Astrocyte (in vitro differentiated cells and primary cell): ENCODE measurements at places on chromosomes 6 and 20.

DNA sequence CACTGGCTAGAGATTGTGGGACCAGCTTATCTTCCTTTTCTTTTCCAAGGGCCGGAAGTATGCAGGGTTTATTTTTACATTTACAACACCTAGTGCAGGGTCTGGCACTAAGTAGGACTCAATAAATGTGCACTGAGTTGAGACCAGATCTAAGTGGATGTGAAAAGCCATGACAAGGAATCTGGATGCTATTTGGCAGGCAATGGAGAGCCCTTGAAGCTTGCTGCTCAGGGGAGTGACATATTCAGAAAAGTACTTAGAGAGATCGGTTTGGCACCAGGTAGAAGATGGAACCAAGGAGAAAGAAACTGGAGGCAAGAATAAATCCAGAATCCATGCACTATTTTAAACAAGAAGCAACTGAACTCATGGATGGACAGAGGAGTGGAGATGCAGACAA, 815.8 kb downstream of the MAFB start:
- H3K27ac ChIP-seq, result no peak overlapping the region
- no peak overlapping the region for H3K4me3 ChIP-seq
- H3K36me3 ChIP-seq, result no peaks in the 10 kb centered on the region
- peaks cover 7% of the 10 kb centered on the region for H3K4me1 ChIP-seq
- no peaks in the 10 kb centered on the region for H3K27me3 ChIP-seq
- DNase-seq, result no peak

DNA sequence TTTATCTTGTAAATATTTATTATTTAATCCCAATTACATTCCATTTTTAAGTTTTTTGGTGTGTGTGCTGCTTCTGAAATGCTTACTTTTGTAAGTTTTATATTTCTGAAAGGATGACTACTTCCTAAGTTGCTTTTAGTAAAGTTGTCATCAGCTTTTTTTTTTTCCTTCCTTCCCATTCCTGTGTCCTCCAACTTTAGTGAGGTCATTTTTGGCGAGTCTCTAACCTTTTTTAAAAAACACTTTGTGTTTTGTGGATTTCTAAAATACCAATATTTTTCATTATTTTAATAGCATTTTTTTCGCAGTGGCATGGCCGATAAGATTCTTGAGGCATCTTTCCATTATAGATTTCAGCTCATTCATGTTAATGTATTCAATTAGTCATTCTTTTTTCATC, 30.9 kb downstream of the FIG4 start:
- H3K36me3 ChIP-seq, result no peaks in the 10 kb centered on the region
- DNase-seq, result no peak
- no peaks in the 10 kb centered on the region for H3K27me3 ChIP-seq
- no peak overlapping the region for H3K27ac ChIP-seq
- no peaks in the 10 kb centered on the region for H3K4me1 ChIP-seq
- H3K4me3 ChIP-seq, result no peak overlapping the region

DNA sequence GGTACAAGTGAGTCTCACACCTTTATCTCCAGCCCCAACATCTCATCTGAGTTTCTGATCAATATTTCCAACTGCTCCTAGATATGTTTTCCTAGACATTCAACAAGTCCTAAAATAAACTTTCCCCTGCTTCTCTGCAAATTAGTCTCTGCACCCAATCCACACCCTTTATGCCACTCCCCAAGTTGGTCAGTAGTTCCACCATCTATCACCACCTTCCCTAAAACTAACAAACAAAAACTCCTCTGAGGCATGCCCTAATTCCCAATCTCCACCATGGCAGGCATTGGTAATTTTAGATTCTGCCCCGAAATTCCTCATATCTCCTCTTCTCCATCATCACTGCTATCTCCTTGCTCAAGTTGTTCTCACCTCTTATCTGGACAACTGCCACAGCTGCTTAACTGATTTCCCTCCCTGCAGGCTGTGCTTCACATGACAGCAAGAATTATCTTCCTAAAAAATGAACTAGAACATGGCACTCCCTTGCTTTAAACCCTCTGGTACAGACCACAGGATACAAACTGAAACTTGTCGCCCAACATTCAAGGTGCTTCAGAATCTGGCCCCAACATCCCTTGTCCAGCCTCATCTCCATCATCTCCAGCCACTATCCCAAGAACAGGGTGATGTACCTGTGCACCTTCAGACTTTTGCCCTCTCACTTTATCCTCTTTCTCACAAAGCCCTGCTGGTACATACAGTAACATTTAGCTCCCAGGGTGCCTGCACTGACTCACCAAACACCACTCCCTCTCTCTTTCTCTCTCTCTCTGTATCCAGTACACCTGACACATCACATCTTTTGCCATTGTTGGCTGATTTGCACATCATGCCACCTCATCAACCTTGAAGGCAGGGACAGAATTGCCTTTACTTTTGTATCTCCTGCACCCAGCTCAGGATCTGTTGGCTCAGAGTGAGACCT, 55.5 kb downstream of the ZHX3 start:
- DNase-seq, result no peak
- no peaks in the 10 kb centered on the region for H3K27me3 ChIP-seq
- no peak overlapping the region for H3K27ac ChIP-seq
- no peaks in the 10 kb centered on the region for H3K4me1 ChIP-seq
- no peak overlapping the region for H3K4me3 ChIP-seq

- no peaks in the 10 kb centered on the region for H3K36me3 ChIP-seq
- H3K27ac ChIP-seq, result no peak overlapping the region
- no peak for DNase-seq
- no peak overlapping the region for H3K4me3 ChIP-seq
- peaks cover 11% of the 10 kb centered on the region for H3K4me1 ChIP-seq
- H3K27me3 ChIP-seq, result no peaks in the 10 kb centered on the region
These were observed 3.2 kb upstream of the ARMC12 start for GRCh38 chr6:35733633-35734032.

DNA sequence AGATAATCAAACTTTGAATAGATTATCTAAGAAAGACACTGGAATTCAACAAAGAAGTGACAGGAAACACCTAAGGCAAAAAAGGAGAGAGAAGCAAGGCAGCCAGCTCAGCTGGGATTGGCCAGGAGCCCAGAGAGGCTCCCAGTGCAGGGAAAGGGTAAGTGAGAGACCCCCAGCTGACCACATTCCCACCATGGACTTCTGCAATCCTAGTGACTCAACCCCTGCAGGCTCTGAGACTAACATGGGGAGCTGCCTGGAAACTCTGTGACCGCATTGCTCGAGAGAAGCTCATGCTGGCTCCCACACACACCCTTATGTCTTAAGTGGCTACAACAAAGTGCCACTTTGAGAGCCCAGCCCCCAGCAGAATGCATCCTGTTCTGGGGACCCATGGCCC, 215.1 kb downstream of the PACRG start:
- DNase-seq, result peak; percentile 97
- H3K36me3 ChIP-seq, result no peaks in the 10 kb centered on the region
- no peaks in the 10 kb centered on the region for H3K27me3 ChIP-seq
- H3K27ac ChIP-seq, result peak overlapping the region; percentile 66
- peaks cover 10% of the 10 kb centered on the region for H3K4me1 ChIP-seq

DNA sequence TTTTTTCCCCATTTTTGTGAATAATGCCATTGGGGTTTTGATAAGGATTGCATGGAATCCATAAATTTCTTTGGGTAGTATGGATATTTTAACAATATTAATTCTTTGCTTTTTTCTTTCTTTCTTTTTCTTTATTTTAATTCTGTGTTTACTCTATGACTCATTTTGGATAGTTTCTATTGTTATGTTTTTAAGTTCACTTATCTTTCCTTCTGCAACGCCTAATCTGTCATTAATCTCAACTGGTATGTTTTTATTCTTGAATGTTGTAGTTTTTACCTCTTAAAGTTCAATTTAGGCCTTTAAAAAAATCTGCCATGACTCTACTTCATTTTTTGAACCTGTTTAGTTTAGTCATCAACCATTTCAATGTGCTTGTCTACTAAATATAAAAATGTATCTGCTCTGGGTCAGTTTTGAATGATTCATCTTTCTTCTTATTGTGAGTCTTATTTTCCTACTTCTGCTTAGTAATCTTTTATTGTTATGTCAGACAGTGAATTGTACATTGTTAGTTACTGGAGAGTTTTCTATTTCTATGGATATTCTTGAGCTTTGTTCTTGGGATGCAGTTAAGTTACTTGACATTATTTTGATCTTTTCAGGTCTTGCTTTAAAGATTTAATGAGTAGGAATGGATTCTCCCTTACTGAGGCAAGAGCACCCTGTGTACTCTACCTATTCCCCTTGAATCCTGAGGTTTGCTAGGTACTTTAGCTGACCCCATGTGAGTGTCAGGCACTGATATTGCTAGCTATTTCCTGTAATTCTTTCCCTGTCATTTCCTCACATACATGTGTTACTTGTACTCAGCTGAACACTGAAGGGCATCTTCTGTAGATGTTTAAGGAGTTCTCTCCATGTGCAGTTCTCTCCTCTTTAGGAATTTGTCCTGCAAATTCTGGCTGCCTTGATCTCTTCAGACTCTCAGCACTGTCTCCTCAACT, 104.2 kb downstream of the TFAP2B start:
- H3K36me3 ChIP-seq, result no peaks in the 10 kb centered on the region
- H3K27ac ChIP-seq, result no peak overlapping the region
- DNase-seq, result peak; percentile 22
- H3K4me3 ChIP-seq, result no peak overlapping the region

GRCh38 chr20:41505184-41505583, 113.0 kb downstream of the CHD6 start:
- H3K4me3 ChIP-seq, result no peak overlapping the region
- no peaks in the 10 kb centered on the region for H3K27me3 ChIP-seq
- DNase-seq, result no peak
- no peak overlapping the region for H3K27ac ChIP-seq
- H3K4me1 ChIP-seq, result no peaks in the 10 kb centered on the region

DNA sequence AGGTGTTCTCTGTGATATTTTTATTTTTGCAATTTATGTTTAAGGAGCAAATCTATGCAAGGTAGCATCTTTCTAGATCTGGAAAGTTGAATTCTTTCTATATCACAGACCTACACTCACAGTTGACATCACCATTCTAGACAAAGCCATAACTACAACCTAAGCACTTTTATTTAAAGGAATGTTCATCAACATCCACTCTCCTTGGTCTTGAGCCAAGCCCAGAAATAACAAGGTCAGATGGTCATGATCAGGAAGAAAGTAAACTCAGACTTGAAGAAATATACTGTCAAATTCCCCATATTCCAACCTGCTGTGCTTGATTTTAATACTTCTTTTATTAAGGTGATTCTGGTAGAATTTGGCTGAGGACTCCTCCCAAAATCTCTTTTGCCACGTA, 32.2 kb downstream of the MMUT start:
- H3K4me1 ChIP-seq, result peaks cover 9% of the 10 kb centered on the region
- H3K36me3 ChIP-seq, result peaks cover 9% of the 10 kb centered on the region
- no peak overlapping the region for H3K27ac ChIP-seq

DNA sequence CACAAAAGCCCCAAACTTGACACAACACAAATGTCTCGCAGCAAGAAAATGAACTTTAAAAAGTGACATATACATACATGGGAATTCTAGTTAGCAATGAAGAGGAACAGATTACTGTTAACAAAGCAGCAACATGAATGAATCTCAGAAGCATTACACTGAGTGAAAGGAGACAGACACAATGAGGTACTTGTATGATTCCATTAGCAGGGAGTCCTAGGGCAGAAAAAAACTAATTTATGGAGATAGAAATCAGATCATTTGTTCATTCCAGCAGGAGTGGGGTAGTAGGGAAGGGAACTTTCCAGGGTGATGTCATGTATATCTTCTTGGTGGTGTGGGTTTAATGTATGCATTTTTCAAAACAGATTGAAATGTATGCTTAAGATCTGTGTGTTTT, 524.4 kb downstream of the KIF16B start:
- no peaks in the 10 kb centered on the region for H3K36me3 ChIP-seq
- no peak overlapping the region for H3K27ac ChIP-seq
- H3K4me3 ChIP-seq, result no peak overlapping the region
- H3K27me3 ChIP-seq, result no peaks in the 10 kb centered on the region

DNA sequence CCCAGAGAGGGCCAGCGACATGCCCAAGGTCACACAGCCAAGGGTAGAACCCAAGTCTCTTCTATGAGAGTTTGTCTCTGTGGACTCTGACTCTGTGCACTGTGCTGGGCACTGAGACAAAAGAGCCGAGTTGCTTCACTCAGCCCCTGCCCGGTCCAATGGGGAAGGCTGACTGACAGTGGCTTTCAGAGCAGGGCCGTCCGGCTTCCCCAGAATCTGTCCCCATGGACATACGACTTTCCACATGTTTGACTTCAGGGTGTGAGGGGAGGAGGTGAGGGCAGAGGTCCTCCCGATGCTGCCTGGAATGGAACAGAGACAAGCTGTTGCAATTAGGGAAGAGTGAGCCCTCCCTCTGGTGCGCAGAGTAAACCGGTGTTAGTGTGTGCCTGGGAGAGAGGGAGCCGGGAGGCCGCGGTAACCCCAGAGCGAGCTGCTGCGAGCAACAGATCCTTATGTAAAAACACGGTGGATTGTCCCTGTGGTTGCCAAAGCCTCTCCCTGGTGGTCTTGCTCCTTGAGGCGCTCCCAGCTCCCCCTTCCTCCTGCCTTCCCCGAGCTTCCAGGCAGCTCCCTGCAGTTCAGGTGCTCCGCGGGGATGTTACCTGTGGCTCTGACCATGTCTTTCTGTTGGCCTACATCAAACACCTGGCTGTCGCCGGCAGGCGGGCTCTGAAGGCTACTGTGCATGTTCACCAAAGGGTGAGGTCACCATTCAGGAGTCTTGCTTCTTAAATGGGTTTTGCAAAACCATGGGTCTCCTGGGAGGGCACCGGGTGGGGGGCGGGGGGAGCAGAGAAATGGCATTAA, 672 bp downstream of the SIRPA start:
- peak overlapping the region; percentile 51 for H3K27ac ChIP-seq
- H3K4me1 ChIP-seq, result peaks cover 15% of the 10 kb centered on the region
- DNase-seq, result no peak
- H3K27me3 ChIP-seq, result no peaks in the 10 kb centered on the region
- no peaks in the 10 kb centered on the region for H3K36me3 ChIP-seq
- peak overlapping the region; percentile 70 for H3K4me3 ChIP-seq

GRCh38 chr6:168583126-168583525, 142.1 kb downstream of the SMOC2 start:
- no peaks in the 10 kb centered on the region for H3K27me3 ChIP-seq
- H3K4me1 ChIP-seq, result no peaks in the 10 kb centered on the region
- no peak overlapping the region for H3K27ac ChIP-seq
- DNase-seq, result no peak
- H3K4me3 ChIP-seq, result no peak overlapping the region
- H3K36me3 ChIP-seq, result no peaks in the 10 kb centered on the region

- no peaks in the 10 kb centered on the region for H3K36me3 ChIP-seq
- H3K4me1 ChIP-seq, result no peaks in the 10 kb centered on the region
- no peak overlapping the region for H3K4me3 ChIP-seq
- DNase-seq, result no peak
- H3K27ac ChIP-seq, result no peak overlapping the region
These were observed 1382.4 kb upstream of the ADGRB3 start for GRCh38 chr6:67252663-67253062.

DNA sequence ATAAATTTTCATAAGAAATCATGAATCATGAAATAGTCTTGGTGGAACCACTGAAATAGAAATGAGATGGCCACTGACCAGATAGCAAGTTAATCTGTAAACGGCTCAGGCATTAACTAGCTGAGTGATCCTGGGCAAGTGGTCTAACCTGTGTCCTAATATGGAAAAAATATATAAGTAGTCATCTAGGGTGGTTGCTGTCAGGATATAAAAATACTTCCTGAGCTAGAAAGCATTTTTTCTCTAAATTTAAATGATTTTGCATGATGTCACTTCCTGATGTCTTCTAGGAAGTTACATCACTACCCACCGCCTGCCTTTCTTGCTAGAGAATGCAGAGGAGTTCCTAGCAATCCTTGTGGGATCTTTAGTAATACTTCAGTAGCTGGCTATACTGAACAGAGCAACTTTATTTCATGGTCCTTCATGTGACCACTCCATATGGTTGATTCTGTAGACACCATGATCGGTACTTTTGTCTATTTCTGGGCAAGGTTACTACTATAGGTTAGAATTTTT, 228.1 kb upstream of the CEP162 start:
- no peak overlapping the region for H3K4me3 ChIP-seq
- DNase-seq, result no peak
- H3K4me1 ChIP-seq, result no peaks in the 10 kb centered on the region
- H3K27me3 ChIP-seq, result no peaks in the 10 kb centered on the region
